Panc1 (cell line): ENCODE measurements at places on chromosomes 3 and 15. TPM values are rescaled to one million over a fixed set of nuclear protein-coding genes. Genes with fewer than 3 reads are reported as not detected.

Gene MYNN
- 16.2 TPM for total RNA-seq

Gene CYP19A1
- not detected for total RNA-seq

Gene SENP8
- 2.9 TPM for total RNA-seq

Gene PIGBOS1
- 13.4 TPM for total RNA-seq

Gene PTH1R
- not detected for total RNA-seq

Gene NDN
- total RNA-seq: not detected

Gene ROBO2
- 1.3 TPM for total RNA-seq

Gene WNT5A
- total RNA-seq: 0.54 TPM

Gene CMTM8
- total RNA-seq: 9.8 TPM
